IMR-90 (cell line): ENCODE measurements at places on chromosomes 3 and 15.

DNA sequence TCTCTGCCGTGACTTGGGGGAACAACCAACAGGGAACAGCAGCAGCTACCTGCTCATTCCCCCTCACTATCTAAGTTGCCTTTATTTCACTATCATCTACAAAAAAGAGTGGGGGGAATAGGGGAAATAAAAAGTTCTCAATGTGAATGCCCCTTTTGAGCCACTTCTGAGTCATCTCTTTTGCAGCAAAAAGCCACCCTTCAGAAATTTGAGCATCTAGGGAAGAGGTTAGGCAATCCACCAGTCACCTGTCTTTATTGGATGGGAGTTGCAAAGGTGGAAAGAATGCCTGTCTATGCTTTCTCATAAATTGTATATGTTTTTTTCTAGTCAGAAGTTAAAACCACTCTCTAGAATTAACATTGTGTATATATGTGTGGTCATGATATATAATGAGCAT lies 41.1 kb downstream of the GPD1L start:
- no peaks in the 10 kb centered on the region for H3K27me3 ChIP-seq
- no peak overlapping the region for H3K27ac ChIP-seq
- peaks cover 10% of the 10 kb centered on the region for H3K4me1 ChIP-seq
- no peaks in the 10 kb centered on the region for H3K36me3 ChIP-seq
- no peak overlapping the region for H3K4me3 ChIP-seq
- peak; percentile 18 for DNase-seq

DNA sequence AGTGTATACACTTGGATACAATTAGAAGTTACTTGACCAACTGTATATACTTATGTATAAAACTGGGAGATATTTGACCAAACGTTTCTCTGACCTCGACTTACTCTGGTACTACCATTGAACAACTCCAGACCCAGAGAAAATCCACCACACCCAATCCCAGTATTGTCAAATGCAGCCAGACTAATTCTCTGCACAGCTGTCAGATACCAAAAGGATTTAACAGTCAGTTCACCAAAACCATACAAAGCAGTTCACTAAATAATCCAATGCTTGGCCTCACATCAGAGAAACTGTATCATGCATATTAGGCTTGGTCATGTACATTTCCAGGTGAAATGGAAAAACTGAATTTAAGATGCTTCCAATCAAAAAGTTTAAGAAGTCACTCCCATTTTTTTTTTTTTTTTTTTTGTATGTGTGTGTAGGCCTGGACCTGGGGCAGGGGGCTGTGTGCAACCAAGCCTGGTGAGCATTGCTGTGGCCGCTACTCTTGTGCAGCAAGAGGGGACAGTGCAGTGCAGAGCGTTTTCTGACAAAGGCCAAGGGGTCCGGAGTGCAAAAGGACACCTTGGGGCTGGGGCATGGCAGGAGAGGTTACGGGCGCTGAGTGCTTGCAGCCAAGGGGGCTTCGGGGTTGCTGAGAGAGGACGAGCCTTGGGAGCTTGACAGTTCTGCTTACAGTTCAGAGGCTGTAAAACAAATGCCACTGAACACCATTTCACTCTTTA lies 1.4 kb downstream of the TOMM70 start:
- H3K27me3 ChIP-seq, result no peaks in the 10 kb centered on the region
- H3K36me3 ChIP-seq, result no peaks in the 10 kb centered on the region
- H3K4me3 ChIP-seq, result peak overlapping the region; percentile 60
- H3K4me1 ChIP-seq, result no peaks in the 10 kb centered on the region
- DNase-seq, result no peak

GRCh38 chr3:134991003-134991402 lies 195.9 kb downstream of the EPHB1 start:
- H3K27me3 ChIP-seq, result no peaks in the 10 kb centered on the region
- H3K36me3 ChIP-seq, result no peaks in the 10 kb centered on the region
- H3K4me1 ChIP-seq, result no peaks in the 10 kb centered on the region
- H3K4me3 ChIP-seq, result no peak overlapping the region
- no peak for DNase-seq

GRCh38 chr3:170752571-170753155 lies 117.3 kb downstream of the RPL22L1 start:
- DNase-seq, result no peak
- peak overlapping the region; percentile 100 for H3K27ac ChIP-seq
- H3K4me1 ChIP-seq, result peaks cover 28% of the 10 kb centered on the region

GRCh38 chr3:133894353-133895207 lies 1.1 kb downstream of the RAB6B start:
- no peaks in the 10 kb centered on the region for H3K36me3 ChIP-seq
- H3K4me1 ChIP-seq, result no peaks in the 10 kb centered on the region
- DNase-seq, result no peak

- peak; percentile 11 for DNase-seq
- H3K27ac ChIP-seq, result no peak overlapping the region
- H3K4me3 ChIP-seq, result no peak overlapping the region
- no peaks in the 10 kb centered on the region for H3K27me3 ChIP-seq
- no peaks in the 10 kb centered on the region for H3K36me3 ChIP-seq
These were observed 74.7 kb downstream of the SPATA16 start for GRCh38 chr3:173066044-173067004.

- no peak overlapping the region for H3K4me3 ChIP-seq
- H3K27ac ChIP-seq, result no peak overlapping the region
- H3K4me1 ChIP-seq, result no peaks in the 10 kb centered on the region
- no peak for DNase-seq
- H3K27me3 ChIP-seq, result no peaks in the 10 kb centered on the region
These were observed 58.0 kb upstream of the TEX9 start for GRCh38 chr15:56307180-56307579.

GRCh38 chr3:138825336-138825735 lies 9.4 kb downstream of the PIK3CB start:
- no peak overlapping the region for H3K4me3 ChIP-seq
- peaks cover 2% of the 10 kb centered on the region for H3K4me1 ChIP-seq
- no peak overlapping the region for H3K27ac ChIP-seq

DNA sequence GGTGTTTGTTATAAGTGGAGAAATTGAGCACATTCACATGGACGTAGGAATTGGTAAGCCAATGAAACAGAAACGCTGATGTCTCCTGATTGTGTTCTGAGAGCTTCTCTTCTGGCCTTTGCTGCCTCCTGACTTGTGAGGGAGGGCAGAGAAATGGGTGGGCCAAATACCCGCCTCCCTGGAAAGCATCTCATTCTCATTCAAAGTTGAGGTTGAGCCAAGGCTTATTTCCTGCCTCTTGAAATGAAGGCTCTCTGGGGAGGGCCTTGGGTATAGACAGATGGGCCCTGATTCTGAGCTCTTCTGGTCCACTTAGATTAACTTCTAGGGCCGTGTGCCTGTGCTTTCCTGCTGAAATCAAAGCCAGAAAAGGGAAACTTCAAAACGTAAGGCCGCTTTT lies 57.4 kb upstream of the MYZAP start:
- no peaks in the 10 kb centered on the region for H3K36me3 ChIP-seq
- no peaks in the 10 kb centered on the region for H3K4me1 ChIP-seq
- peaks cover 27% of the 10 kb centered on the region for H3K27me3 ChIP-seq
- H3K27ac ChIP-seq, result no peak overlapping the region
- DNase-seq, result no peak
- H3K4me3 ChIP-seq, result no peak overlapping the region

- no peaks in the 10 kb centered on the region for H3K36me3 ChIP-seq
- H3K4me1 ChIP-seq, result peaks cover 19% of the 10 kb centered on the region
- peak overlapping the region; percentile 69 for H3K27ac ChIP-seq
- peak; percentile 96 for DNase-seq
- H3K27me3 ChIP-seq, result no peaks in the 10 kb centered on the region
- H3K4me3 ChIP-seq, result no peak overlapping the region
These were observed 223.3 kb upstream of the TPRG1 start for GRCh38 chr3:188948281-188948996.

DNA sequence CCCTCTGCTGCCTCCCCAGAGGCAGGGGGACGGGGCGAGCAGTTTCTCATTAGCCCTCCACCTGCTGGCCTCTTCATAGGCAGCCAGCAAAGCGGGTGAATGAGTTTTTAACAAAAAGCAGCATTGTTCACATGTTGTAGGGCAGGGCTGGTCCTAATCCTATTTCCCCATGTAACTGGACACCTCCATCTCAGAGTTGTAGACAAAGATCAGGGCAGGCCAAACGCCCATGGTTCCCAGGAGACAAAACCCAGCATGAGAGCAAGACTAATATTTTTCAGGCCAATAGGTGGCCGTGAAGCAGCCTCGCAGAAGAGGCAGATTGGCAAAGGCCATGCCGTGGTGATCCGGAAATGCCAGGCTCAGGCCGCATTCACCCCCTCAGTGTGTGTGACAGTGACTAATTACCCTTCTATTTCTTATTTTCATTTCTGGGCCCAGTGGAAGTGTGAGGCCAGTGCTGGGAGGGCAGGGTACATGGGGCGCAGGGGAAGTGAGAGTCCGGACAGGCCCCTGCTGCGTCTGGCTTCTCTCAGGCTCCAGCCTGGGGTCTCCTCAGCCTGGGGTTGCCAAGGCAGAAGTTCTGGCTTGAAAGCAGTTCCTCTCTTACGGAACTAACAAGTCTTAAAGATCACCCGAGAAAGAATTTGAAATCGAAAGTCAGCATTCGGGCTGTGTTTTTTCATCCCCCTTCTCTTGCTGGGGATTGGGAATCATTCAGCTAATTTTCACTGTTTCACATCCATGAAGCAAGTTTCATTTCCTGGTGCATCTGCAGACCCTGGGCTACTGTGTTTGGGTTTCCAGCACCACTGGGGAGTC lies 64.8 kb downstream of the BOC start:
- no peaks in the 10 kb centered on the region; the same call in 1 of the 2 replicates for H3K27me3 ChIP-seq
- DNase-seq, result peak; percentile 41
- H3K4me1 ChIP-seq, result peaks cover 11% of the 10 kb centered on the region; the same call in 1 of the 2 replicates

- DNase-seq, result peak; percentile 82
- no peaks in the 10 kb centered on the region for H3K36me3 ChIP-seq
- H3K4me1 ChIP-seq, result peaks cover 8% of the 10 kb centered on the region
- no peak overlapping the region; the same call in 1 of the 2 replicates for H3K27ac ChIP-seq
- no peaks in the 10 kb centered on the region for H3K27me3 ChIP-seq
- H3K4me3 ChIP-seq, result no peak overlapping the region
These were observed 24.8 kb downstream of the SHF start for GRCh38 chr15:45162771-45163507.

GRCh38 chr15:67082007-67082536 lies 16.7 kb downstream of the SMAD3 start:
- no peak overlapping the region for H3K4me3 ChIP-seq
- H3K27ac ChIP-seq, result 0 out of 2 replicates have a peak overlapping the region, but pooled peaks have one; percentile 2
- H3K4me1 ChIP-seq, result peaks cover 64% of the 10 kb centered on the region
- H3K36me3 ChIP-seq, result peaks cover 61% of the 10 kb centered on the region
- H3K27me3 ChIP-seq, result no peaks in the 10 kb centered on the region

- H3K4me3 ChIP-seq, result no peak overlapping the region
- peak; percentile 46 for DNase-seq
- H3K36me3 ChIP-seq, result no peaks in the 10 kb centered on the region
- H3K4me1 ChIP-seq, result peaks cover 6% of the 10 kb centered on the region
- no peaks in the 10 kb centered on the region for H3K27me3 ChIP-seq
These were observed 43.7 kb downstream of the MAGI1 start for GRCh38 chr3:65995030-65995429.

- H3K36me3 ChIP-seq, result no peaks in the 10 kb centered on the region
- peak overlapping the region; percentile 96; the same call in 1 of the 2 replicates for H3K27ac ChIP-seq
- H3K27me3 ChIP-seq, result no peaks in the 10 kb centered on the region
- peak; percentile 41 for DNase-seq
- H3K4me3 ChIP-seq, result no peak overlapping the region
These were observed 102.9 kb upstream of the NR2E3 start for GRCh38 chr15:71707230-71708050.

DNA sequence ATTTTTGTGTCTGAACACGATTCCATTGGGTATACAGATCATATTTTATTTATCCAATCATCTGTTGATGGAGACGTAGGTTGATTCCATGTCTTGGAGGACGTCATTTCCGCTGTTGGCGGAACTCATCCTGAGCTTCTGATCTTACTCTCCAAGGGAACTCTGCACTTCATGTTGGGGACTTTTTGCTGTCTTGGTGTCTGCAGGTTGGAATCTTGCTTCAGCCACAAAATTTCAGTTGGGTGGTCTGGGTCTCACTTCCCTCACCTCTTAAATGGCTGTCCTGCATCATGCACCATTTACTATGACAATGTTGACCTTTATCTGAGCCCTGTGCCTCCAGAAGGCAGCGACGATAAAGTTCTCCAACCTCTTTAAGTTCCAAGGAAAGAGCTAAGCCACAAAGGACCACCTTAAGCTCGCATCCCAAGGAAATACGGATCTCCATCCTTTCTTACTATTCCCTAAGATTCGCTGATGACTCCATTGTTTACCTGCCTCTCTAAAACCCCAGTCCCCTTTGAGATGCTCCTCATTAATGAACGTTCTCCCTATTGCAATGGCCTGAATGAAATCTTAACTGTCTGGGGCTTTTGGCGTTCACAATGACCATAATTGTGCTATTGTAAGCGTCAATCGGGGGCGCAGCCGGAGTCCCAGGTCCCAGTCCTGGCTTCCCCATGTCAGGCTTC lies 23.1 kb upstream of the RNU6-1 start:
- H3K27me3 ChIP-seq, result peaks cover 4% of the 10 kb centered on the region; the same call in 1 of the 2 replicates
- no peaks in the 10 kb centered on the region for H3K36me3 ChIP-seq
- peaks cover 4% of the 10 kb centered on the region; the same call in 1 of the 2 replicates for H3K4me1 ChIP-seq
- DNase-seq, result no peak
- H3K4me3 ChIP-seq, result peak overlapping the region; percentile 13; the same call in 1 of the 2 replicates

GRCh38 chr3:160180581-160181216 lies 44.5 kb upstream of the C3orf80 start:
- DNase-seq, result no peak
- H3K36me3 ChIP-seq, result no peaks in the 10 kb centered on the region
- no peak overlapping the region for H3K27ac ChIP-seq

- H3K27me3 ChIP-seq, result peaks cover 2% of the 10 kb centered on the region; the same call in 1 of the 2 replicates
- no peak overlapping the region for H3K27ac ChIP-seq
- no peak overlapping the region for H3K4me3 ChIP-seq
- no peaks in the 10 kb centered on the region for H3K36me3 ChIP-seq
- DNase-seq, result no peak
- no peaks in the 10 kb centered on the region for H3K4me1 ChIP-seq
These were observed 55.7 kb upstream of the ACP3 start for GRCh38 chr3:132261506-132261905.

GRCh38 chr3:49158103-49158709 lies 7.9 kb downstream of the CCDC71 start:
- H3K36me3 ChIP-seq, result peaks cover 14% of the 10 kb centered on the region
- no peak overlapping the region for H3K27ac ChIP-seq
- no peak overlapping the region for H3K4me3 ChIP-seq
- H3K27me3 ChIP-seq, result no peaks in the 10 kb centered on the region

- H3K27ac ChIP-seq, result no peak overlapping the region
- DNase-seq, result no peak
- H3K4me3 ChIP-seq, result no peak overlapping the region
- no peaks in the 10 kb centered on the region for H3K27me3 ChIP-seq
- H3K36me3 ChIP-seq, result no peaks in the 10 kb centered on the region
These were observed 61.6 kb downstream of the LRTM1 start for GRCh38 chr3:54866251-54866650.

DNA sequence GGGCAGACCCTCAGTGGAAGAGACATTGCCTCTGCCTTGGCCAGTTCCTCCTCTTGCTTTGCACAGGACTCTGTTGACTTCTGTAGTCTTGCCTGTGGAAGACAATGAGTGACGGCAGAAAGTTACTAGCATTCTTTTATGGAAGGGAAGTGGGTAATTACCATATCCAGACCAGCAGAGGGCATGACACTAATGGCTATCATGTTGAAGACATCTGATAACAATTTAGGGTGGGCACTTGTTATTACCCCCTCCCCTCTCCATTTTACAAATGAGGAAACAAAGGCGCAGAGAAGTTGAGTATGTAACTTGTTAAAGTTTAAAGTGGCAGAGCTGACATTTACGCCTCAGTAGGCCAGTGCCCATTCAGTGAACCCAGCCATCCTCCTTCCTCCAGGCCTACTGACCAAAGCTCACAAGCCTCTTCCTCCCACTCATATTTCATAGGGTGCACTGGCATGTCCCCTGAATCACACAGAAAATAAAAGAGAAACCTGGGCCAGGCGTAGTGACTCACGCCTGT lies 48.2 kb upstream of the FMN1 start:
- H3K4me1 ChIP-seq, result no peaks in the 10 kb centered on the region
- H3K27ac ChIP-seq, result no peak overlapping the region
- H3K36me3 ChIP-seq, result no peaks in the 10 kb centered on the region
